ENCODE measurements at places on chromosomes 12 and 14. TPM values are rescaled to one million over a fixed set of nuclear protein-coding genes. Genes with fewer than 3 reads are reported as not detected.

- H3K4me3 ChIP-seq = no peak overlapping the region
- no peaks in the 10 kb centered on the region for H3K27me3 ChIP-seq
- no peak for DNase-seq
Measured at GRCh38 chr12:28578361-28578760, 388.1 kb downstream of the CCDC91 start.

The MDGA2 gene
- total RNA-seq = not detected

The GPR162 gene
- total RNA-seq = 16.6 TPM

- no peaks in the 10 kb centered on the region for H3K36me3 ChIP-seq
- no peak for DNase-seq
- H3K4me3 ChIP-seq = no peak overlapping the region
- H3K27me3 ChIP-seq = no peaks in the 10 kb centered on the region
Measured at GRCh38 chr12:113552760-113553159, 81.1 kb upstream of the LHX5 start.

DNA sequence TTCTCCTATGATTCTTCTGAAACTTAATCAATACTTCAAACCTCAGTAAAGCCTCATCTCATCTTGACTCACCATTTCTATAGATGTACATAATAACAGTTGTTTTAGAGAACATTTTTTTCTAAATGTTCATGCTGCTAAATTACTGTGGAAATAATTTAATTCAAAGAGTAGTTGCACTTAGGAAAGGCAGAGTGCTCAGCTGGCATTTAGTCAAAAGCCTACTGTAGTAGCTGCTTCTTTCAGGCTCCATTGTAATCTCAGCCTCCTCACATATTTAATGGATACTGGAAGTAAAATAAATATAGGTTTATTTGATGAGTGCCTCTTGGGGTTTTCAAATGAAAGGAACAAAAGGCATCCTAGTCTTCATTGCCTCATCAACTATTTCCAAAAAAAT lies 325.0 kb downstream of the CCER1 start:
- H3K27ac ChIP-seq = no peak overlapping the region
- no peaks in the 10 kb centered on the region for H3K4me1 ChIP-seq
- no peaks in the 10 kb centered on the region for H3K36me3 ChIP-seq
- no peaks in the 10 kb centered on the region for H3K27me3 ChIP-seq
- DNase-seq = no peak

The SDR9C7 gene
- not detected for total RNA-seq

The SLCO1C1 gene
- total RNA-seq = 4.3 TPM

DNA sequence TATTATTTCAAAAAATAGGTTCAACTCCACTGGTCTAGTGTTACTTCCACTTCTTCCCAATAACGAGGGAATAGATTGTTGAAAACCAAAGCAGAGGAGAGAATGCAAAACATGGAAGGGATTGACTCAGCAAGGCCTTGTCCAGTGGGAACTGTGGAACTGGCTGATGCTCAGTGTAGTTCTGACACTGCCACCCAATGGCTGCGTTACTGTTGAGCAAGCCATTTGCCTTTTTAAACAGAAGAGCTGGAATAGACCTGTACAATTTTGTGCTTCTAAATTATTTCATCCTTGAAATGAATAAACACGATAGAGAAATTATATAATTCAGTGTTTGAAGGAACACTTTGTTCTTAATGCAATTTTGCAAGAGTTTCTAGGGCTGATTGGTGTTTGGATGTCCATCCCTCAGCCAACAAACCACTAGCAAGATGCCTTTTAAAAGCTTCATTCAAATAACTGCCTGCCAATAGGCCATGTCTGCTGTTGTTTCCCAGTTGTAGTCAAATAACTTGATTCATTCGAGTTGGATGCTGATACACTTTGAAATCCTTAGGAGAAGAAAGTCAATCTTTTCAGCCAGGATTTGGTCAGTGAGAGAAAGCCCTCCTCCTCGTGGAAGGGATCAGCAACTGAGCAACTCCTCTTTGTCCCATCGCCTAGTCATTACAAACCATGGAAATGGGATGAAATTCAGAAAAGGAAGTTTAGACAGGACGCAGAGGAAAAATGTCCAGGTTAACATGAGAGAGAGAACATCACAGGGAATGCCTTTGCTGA lies 7.3 kb upstream of the MGP start:
- DNase-seq = no peak
- peaks cover 3% of the 10 kb centered on the region for H3K4me1 ChIP-seq
- H3K4me3 ChIP-seq = no peak overlapping the region
- H3K36me3 ChIP-seq = no peaks in the 10 kb centered on the region

GRCh38 chr12:38761636-38762342 lies 143.6 kb downstream of the CPNE8 start:
- no peak overlapping the region for H3K4me3 ChIP-seq
- H3K27ac ChIP-seq = no peak overlapping the region
- no peaks in the 10 kb centered on the region for H3K36me3 ChIP-seq
- H3K4me1 ChIP-seq = no peaks in the 10 kb centered on the region
- DNase-seq = no peak

The HPD gene
- total RNA-seq = 5.2 TPM

- DNase-seq = no peak
- H3K36me3 ChIP-seq = no peaks in the 10 kb centered on the region
Measured at GRCh38 chr12:125389061-125389697, 323.9 kb downstream of the AACS start.

DNA sequence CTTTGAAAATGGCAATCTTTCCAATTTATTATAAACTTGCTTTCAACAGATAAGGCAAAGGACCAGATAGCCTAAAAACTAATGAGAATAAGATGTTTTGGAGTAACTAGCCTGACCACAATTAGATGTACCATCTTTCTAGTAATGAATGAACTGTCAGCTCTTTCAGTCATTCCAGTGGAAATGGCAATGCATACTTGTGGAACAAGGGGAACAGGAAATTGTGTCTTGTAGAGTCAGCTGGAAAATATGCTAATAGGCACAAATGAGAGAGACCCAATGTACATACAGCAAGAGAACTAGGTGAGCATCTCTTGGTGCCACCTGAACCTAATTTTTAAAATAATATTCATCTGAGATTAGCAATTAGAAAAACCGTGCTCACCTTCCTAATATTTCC lies 76.1 kb upstream of the GPHB5 start:
- H3K27me3 ChIP-seq = no peaks in the 10 kb centered on the region
- no peak for DNase-seq
- H3K27ac ChIP-seq = no peak overlapping the region
- H3K4me1 ChIP-seq = no peaks in the 10 kb centered on the region
- no peak overlapping the region for H3K4me3 ChIP-seq

DNA sequence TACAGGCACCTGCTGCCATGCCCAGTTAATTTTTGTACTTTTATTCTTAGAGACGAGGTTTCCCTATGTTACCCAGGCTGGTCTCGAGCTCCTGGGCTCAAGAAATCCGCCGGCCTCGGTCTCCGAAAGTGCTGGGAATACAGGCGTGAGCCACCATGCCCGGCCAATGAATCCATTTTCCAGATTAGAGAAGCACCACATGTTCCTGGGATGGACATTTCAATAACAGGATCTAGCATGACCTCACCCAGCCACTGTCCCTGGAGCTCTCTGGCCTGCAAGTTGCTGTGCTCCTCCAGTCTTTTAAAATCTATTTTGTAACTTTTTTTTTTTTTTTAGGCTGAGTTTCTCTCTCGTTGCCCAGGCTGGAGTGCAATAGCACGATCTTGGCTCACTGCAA lies 2.2 kb downstream of the GPR132 start:
- no peaks in the 10 kb centered on the region for H3K36me3 ChIP-seq
- H3K4me3 ChIP-seq = no peak overlapping the region
- no peak for DNase-seq
- no peaks in the 10 kb centered on the region for H3K27me3 ChIP-seq

The FAM90A1 gene
- 0.27 TPM for total RNA-seq

GRCh38 chr14:44428231-44428945 lies 78.7 kb downstream of the FSCB start:
- H3K4me3 ChIP-seq = no peak overlapping the region
- DNase-seq = no peak
- H3K27ac ChIP-seq = no peak overlapping the region
- H3K36me3 ChIP-seq = no peaks in the 10 kb centered on the region
- H3K4me1 ChIP-seq = no peaks in the 10 kb centered on the region
- H3K27me3 ChIP-seq = no peaks in the 10 kb centered on the region

GRCh38 chr12:26425587-26426260 lies 230.4 kb downstream of the SSPN start:
- H3K4me3 ChIP-seq = no peak overlapping the region
- no peaks in the 10 kb centered on the region for H3K4me1 ChIP-seq
- DNase-seq = no peak
- H3K27ac ChIP-seq = no peak overlapping the region
- H3K27me3 ChIP-seq = no peaks in the 10 kb centered on the region

GRCh38 chr12:46560874-46561273 lies 188.3 kb upstream of the SLC38A2 start:
- DNase-seq = no peak
- no peak overlapping the region for H3K4me3 ChIP-seq
- no peaks in the 10 kb centered on the region for H3K36me3 ChIP-seq
- no peaks in the 10 kb centered on the region for H3K27me3 ChIP-seq
- H3K4me1 ChIP-seq = peaks cover 4% of the 10 kb centered on the region

The SERPINA6 gene
- not detected for total RNA-seq

The FAIM2 gene
- total RNA-seq = 16.4 TPM

- no peaks in the 10 kb centered on the region for H3K27me3 ChIP-seq
- H3K4me1 ChIP-seq = peaks cover 1% of the 10 kb centered on the region
- H3K36me3 ChIP-seq = no peaks in the 10 kb centered on the region
- H3K27ac ChIP-seq = no peak overlapping the region
Measured at GRCh38 chr12:3622021-3622821, 130.7 kb downstream of the CRACR2A start.

The SLC39A9 gene
- 39.0 TPM for total RNA-seq

DNA sequence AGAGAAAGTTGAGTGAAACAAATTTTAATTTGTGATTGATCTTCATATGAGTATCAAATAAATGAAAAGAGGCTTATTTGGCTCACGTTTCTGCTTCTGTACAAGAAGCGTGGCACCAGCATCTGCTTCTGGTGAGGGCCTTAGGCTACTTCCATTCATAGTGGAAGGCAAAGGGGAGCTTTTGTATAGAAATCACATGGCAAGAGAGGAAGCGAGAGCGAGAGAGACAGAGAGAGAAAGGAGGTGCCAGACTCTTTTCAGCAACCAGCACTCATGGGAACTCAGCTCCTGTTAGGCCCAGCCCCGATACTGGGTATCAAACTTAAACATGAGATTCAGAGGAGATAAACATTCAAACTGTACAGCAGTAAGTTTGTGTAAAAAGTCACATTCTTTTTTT lies 121.4 kb downstream of the SYNE2 start:
- H3K4me3 ChIP-seq = no peak overlapping the region
- DNase-seq = no peak
- no peak overlapping the region for H3K27ac ChIP-seq
- H3K4me1 ChIP-seq = no peaks in the 10 kb centered on the region

GRCh38 chr12:89236237-89236636 lies 116.1 kb downstream of the DUSP6 start:
- no peaks in the 10 kb centered on the region for H3K36me3 ChIP-seq
- no peaks in the 10 kb centered on the region for H3K4me1 ChIP-seq
- DNase-seq = no peak
- no peak overlapping the region for H3K4me3 ChIP-seq

DNA sequence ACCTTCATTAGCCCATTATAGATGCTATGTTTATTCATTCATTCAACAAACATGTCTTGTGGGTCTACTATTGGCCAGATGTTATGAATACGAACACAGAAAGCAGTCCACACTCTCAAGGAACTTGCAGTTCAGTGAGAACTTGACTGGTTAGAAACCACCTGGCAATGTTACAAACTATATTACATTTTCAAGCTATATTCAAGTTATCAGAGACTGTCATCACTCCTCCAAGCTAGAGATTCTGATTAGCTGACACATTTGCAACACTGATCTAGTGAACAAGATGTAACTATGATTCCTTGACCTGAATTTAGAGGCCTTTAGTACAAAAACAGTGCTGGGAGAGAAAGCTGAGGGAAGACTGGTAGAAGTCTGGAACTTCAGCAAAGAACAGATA lies 170.7 kb upstream of the EEA1 start:
- H3K27ac ChIP-seq = no peak overlapping the region
- no peaks in the 10 kb centered on the region for H3K36me3 ChIP-seq
- H3K4me1 ChIP-seq = no peaks in the 10 kb centered on the region
- H3K27me3 ChIP-seq = no peaks in the 10 kb centered on the region
- no peak overlapping the region for H3K4me3 ChIP-seq

The CD27 gene
- total RNA-seq = 1.2 TPM

DNA sequence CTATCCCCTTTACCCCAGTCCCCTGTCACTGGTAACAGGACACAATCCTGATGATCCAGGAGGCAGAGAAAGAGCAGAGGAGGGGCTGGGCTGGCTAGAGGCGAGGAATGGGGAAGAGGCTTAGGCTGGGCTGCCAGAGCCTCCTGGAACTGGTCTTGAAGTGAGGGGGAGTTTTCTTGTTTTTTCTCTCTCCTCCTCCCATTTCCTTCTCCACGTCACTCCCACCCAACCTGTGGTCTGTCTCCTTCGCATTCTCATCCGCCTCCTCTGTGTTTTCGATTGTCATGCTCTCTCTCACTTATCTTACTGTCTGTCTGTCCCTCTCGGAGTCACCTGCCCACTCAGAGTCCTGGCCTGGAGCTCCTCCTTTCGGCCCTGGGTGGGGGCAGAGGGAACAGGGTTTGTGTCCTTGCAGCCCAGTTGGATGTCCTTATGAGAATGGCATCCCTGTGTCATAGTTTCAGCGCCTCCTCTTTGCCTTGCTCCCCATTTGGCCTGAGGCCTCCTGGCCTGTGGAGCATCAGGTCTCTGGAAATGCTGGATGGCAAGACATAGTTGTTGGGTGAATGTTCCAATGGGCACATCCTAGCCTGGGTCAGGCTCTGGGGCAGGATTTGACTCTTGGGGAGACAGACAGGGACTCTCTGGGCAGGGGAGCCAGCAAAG lies 3.4 kb upstream of the KRT80 start:
- no peaks in the 10 kb centered on the region for H3K36me3 ChIP-seq
- H3K27ac ChIP-seq = no peak overlapping the region
- no peaks in the 10 kb centered on the region for H3K27me3 ChIP-seq
- no peak overlapping the region for H3K4me3 ChIP-seq
- no peak for DNase-seq

The RAPGEF3 gene
- 139 TPM for total RNA-seq

GRCh38 chr12:3553221-3553620 lies 62.2 kb downstream of the PRMT8 start:
- no peaks in the 10 kb centered on the region for H3K4me1 ChIP-seq
- H3K36me3 ChIP-seq = no peaks in the 10 kb centered on the region
- no peaks in the 10 kb centered on the region for H3K27me3 ChIP-seq
- no peak overlapping the region for H3K27ac ChIP-seq

GRCh38 chr12:89676930-89677329 lies 31.7 kb downstream of the ATP2B1 start:
- H3K27ac ChIP-seq = no peak overlapping the region
- DNase-seq = no peak
- H3K36me3 ChIP-seq = no peaks in the 10 kb centered on the region
- no peaks in the 10 kb centered on the region for H3K4me1 ChIP-seq
- no peaks in the 10 kb centered on the region for H3K27me3 ChIP-seq

The ACOT6 gene
- not detected for total RNA-seq
